ENCODE measurements at places on chromosomes 1 and 21.

GRCh38 chr1:155729031-155729898 lies 40.4 kb downstream of the DAP3 start:
- DNase-seq = no peak

DNA sequence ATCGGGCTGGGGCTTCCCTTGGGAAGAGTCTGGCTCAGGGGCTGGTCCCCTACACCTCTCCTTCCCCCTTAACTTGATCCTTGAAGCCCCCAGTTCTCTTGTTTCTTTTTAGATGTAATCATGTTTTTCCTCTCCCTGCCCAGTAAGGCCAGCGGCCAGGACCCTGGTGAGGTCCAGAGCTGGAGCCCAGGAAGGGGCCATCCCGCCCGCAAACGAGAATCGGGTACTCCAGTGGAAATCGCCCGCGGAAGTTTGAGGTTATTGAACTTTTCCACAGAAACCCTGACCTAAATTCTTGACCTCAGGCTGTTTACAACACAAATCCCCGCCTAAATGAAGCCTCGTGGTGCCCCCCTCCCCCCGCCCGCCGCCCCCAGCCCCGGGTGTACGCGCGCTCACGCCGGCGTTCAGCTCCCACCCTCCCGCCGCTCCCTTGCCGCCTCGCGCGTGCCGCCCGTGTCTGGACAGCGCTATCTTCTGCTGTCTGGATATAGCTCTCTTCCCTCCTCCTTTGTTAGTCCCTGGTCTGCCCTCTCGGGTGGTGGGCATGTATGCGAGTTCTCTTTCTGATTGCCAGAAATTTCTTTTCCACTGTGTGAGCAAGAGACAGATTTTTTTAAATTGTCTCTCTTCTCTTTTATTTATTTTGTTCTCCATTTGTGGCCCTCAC lies 165.9 kb upstream of the CACNA1E start:
- DNase-seq = no peak

- no peak for DNase-seq
Measured at GRCh38 chr1:101407505-101408211, 170.8 kb downstream of the S1PR1 start.

DNA sequence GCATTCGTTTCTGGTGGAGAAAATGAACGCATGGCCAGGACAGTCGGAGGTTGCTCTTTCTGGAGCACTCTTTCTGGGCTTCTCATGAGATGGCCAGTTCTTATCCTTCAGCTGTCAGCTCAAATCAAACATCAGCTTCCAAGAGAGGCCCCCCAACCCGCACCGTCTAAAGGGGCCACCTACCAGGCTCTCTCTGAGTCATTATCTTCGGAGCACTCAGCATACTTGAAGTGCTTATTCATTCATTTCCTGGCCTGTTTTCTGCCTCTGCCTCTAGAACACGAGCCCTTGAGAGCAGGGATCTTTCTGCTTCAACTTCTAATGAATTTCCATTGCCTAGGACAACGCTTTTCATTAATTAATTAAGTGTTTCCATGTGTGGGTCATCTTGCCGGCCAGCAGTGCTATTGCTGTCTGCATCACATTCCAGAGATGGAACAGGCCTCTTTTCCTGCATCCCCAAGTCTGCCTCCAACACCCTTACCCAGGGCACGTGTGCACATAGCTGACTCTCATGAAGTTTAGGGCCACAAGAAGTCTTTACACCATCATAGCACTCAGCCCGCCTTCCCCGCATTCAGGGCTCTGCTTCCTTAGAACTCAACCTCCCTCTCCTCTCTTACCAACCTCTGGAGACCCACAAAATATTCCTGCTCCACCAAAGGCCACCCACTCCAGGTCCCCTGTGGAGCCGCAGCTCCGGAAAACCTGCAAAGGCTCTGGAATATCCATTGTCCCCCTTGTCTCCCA lies 52.1 kb upstream of the LAPTM5 start:
- DNase-seq = no peak

DNA sequence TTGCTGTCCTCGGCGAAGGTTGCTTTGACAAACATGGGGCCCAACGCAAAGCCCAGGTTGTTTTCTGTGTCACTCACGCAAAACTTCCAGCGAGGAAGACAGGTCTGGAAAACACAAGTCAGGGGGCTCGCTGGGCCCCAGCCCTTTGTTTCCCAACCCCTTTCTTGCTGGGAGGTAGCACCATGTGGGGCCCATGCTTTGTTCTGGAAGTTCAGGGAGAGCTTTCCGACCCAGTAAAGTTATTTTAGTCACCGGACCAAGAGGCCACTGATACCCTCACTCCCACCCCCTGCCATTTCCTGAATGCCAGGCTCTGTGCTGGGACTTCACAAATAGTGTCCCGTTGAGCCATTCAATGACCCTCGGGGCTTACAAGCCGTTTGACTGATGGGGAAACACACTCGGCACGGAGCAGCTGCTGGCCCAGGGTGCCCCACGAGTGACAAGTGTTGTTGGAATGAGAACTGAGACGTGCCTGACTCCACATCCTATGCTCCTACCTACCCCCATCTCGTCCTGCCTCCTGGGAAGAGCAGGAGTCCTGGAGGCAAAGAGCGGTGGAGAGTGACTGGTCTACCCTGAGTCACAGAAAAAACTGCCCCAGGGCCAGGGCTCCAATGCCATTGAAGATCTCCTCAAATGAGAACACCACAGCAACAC lies 52.0 kb downstream of the ECE1 start:
- DNase-seq = no peak

- DNase-seq = no peak
Measured at GRCh38 chr1:195325181-195325580, 1283.1 kb downstream of the KCNT2 start.

- DNase-seq = no peak
Measured at GRCh38 chr1:183804387-183804786, 533 bp upstream of the RGL1 start.

DNA sequence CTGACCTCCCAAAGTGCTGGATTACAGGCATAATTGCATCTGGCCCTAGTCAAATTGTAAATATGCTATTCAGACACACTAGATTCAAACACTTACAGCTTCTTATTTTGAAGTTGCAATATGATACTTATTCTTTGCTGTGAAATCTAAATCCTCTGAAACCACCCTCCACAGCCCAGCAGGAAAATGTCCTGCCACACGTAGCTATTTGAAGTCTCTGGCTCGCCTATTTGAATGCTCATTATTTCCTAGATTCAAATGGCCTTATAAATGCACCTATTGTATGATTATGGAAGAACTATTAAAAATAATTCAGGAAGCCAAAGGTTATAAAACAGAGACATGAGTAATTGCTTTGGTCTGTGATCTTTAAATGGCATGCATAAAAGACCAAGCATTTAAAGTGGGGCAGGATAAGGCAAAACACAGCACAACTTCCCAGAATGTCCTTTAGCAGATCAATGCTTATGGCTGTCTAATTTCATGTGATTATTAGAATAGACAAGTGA lies 26.6 kb upstream of the FBXO28 start:
- DNase-seq = no peak

- DNase-seq = peak; percentile 66
Measured at GRCh38 chr1:157580179-157580827, 17.6 kb downstream of the FCRL4 start.

GRCh38 chr21:46092026-46092764 lies 5.7 kb upstream of the COL6A2 start:
- no peak for DNase-seq

DNA sequence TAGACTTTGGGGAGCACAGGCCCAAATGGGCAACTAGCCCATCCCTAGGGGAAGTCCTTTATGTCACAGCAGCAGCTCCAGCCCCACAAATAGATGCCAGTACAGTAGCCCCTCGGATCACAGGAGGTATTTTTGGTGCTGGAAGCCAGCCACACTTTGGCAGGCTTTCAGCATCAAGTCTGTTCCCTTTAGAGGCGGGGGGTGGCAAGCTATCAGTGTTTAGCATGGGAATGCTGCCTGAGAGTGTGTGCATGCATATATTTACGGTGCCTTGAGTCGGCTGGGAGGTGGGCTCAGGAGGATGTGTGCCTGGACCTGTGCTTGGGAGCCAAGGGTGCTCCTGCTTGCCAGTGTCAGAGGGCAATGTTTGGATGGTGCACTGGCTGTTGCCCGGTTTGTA lies 3.5 kb upstream of the PLXNA2 start:
- DNase-seq = no peak

GRCh38 chr1:56132520-56132919 lies 446.8 kb downstream of the PLPP3 start:
- no peak for DNase-seq

- DNase-seq = no peak
Measured at GRCh38 chr1:236998546-236998945, 5.7 kb downstream of the MT1HL1 start.

GRCh38 chr1:27635396-27636142 lies 584 bp upstream of the FGR start:
- no peak for DNase-seq

- no peak for DNase-seq
Measured at GRCh38 chr1:15332525-15332924, 77.2 kb upstream of the EFHD2 start.

DNA sequence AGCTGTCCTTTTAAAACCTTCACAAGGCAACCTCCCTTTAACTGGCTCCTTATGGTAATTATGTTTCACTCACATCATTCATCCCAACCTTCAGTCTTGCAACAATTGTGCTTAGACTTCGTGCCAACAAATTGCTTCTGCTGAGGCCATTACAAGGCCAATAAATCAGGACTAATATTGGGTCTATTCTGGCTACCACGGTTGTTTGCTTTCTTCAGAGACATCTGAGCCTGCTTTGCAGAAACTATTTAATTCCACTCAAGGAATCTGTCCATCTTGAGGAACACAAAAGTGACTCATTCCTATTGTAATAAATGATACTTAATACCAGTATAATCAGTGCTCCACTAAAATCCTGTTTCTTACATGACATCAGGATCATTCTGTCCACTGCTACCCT lies 2.6 kb upstream of the GSTM4 start:
- no peak for DNase-seq

DNA sequence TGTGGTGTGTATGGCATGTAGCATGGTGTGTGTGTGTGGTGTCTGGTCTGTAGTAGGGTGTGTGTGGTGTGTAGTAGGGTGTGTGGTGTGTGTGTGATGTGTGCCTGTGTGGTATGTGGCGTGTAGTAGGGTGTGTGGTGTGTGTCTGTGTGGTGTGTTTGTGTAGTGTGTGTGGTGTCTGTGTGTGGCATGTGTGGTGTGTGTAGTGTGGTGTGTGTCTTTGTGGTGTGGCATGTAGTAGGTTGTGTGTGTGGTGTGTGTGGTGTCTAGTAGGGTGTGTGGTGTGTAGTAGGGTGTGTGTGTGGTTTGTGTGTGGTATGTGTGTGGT lies 85.5 kb downstream of the SYT2 start:
- DNase-seq = no peak

GRCh38 chr1:45620588-45621500 lies 3.0 kb downstream of the CCDC17 start:
- DNase-seq = no peak

- no peak for DNase-seq
Measured at GRCh38 chr1:107000902-107001301, 55.6 kb upstream of the PRMT6 start.

Data from right renal cortex interstitium (tissue), 3 donors.